Lower leg skin (tissue), 4 donors: ENCODE measurements at places on chromosomes 11 and 22.

DNA sequence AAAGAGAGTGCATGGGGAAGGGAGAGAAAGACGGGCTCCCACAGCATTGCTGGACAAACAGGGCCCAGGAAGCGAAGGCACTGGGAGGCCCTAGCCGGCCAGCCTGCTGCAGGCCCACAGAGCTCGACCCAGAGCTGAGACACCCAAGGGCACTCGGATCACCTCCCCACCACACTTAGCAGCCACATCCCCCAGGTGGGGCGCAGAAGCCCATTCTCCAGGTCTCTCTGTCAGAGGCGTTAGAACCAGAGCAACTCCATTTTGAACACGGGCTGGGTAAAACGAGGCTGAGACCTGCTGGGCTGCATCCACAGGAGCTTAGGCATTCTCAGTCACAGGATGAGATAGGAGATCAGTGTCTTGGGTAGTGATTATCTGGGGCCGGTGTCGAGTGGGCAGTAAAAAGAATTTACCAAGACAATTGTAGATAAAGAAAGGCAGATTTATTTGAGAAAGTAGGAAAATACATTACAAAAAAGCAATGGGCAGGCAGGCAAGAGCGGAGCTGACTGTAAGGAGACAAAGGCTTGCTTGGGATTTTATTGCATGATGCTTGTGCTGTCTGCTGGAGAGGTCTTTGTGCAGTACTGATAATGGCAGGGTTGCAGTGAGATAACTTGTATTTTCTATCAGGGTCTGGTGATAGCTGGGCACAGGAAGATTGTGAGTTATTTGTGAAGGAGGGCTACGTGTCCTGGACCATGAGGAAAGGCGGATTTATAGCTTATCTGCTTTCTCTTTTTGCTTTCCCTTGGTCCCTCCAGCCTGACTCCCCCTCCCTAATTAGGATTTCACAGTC, 13.4 kb upstream of the CAPN5 start:
- no peak for DNase-seq

DNA sequence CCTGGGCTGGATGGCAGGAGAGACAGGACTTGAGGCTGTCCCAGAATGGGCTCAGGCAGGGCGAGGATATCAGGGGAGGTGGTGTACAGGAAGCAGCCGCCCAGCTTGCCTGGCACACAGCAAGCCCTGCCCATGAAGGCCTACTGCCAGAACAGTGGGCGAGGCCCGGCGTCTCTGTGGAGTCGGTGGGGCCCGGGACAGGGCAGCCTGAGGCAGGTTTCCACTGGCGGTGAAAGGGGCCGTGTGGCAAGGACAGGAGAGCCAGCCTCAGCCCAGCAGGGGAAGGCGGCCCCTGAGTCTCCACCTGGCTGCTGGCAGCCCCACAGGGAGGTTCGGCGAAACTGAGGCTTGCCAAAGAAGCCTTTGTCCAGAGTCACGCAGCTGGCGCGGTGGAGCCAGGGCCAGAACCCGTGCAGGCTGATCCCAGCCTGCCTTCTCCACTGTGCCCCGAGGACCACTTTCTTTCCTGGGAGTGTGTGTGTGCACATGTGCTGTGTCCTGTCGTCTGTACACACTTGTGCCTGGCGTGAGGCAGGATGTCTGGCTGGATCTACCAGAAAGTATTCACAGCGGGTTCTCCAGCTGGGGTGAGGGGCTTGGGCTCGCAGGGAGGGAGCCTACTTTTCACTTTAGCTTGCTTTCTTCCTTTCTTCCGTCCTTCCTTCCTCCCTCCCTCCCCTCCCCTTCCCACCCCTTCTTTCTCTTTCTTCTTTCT, 1.2 kb downstream of the TSPO start:
- peak; percentile 95 for DNase-seq

GRCh38 chr11:45243967-45244366, 42.2 kb downstream of the SYT13 start:
- DNase-seq: no peak

GRCh38 chr22:48660790-48661740, 1166.6 kb downstream of the BRD1 start:
- DNase-seq: no peak

DNA sequence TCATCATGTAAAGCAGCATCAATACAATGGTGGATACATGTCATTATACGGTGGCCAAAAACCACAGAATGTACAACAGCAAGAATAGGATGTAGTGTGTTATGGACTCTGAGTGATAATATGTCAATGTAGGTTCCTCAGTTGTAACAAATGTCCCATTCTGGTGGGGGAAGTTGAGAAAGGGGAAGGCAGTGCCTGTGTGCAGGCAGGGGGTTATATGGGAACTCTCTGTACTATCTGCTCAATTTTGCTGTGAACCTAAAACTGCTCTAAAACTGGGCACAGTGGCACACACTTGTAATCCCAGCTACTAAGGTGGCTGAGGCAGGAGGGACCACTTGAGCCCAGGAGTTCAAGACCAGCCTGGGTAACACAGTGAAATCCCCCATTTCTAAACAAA, 5.9 kb downstream of the CHKA start:
- no peak for DNase-seq

DNA sequence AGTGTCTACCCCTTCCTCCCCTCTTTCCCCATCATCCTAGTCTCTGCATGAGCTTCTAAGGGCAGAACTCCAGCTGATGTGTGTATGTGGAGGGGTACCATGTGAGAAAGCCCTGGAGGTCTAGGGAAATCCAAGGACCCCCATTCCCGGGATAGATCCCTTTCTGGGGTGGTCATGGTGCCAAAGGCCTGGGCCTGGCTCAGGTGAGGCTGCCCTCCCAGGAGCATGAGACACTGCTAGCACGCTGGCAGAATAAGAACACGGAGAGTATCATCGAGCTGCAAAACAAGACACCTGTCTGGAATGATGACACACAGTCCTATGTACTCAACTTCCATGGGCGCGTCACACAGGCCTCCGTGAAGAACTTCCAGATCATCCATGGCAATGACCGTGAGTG, 19.6 kb downstream of the TUB start:
- no peak for DNase-seq

GRCh38 chr11:135075740-135076139, 663.7 kb upstream of the B3GAT1 start:
- peak; percentile 47 for DNase-seq

DNA sequence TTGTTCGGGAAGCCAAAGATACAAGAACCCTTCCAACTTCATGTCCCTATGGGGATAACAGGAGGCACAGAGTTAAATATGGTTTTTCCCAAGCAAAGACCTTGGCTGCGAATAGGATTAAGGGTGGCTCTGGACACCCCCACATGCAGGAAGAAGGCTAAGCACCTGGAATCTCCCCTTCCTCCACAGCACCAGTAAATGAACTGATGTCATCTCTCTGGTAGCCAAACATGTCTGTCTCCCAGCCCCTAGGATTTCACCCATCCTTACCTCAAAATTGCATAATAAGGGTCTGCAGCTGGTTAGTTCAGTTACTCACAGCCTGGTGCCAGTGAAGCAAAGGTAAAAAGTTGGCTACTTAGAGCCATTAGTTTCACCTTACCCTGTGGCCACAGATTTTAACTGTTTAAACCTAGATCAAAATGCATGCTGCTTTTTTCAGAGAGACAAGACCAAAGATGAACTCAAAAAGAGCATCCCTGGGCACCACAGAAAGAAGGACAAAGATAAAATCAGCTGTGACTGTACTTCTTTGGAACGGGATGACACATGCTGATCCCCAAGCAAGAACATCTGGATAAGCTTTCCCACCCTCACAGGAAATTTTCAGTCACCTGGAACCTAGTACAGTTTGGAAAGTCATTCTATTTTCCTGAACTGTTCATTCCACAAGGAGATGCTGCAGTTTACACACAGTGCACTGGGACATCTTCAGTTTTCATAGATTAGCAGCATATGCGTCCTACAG, 77.2 kb upstream of the AKIP1 start:
- DNase-seq: no peak

DNA sequence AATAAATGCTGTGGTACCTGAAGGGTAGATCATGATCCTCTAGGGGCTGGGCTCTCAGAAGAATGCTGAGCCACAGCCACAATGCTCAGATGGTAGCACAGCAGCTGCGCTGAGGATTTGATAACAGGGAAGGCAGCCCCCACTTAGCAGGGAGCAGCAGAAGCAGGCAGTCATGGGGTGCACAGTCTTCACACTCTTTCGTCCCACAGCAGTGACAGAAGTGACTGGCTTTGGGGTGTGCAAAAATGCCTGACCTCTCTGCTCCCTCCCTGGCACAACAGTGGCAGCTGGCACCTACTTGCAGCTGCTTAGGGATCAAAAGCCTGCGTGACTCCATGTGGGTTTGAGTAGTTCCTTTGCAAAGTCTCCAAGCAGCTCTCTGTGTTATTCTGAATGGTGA, 1349.8 kb upstream of the RAG2 start:
- DNase-seq: no peak

DNA sequence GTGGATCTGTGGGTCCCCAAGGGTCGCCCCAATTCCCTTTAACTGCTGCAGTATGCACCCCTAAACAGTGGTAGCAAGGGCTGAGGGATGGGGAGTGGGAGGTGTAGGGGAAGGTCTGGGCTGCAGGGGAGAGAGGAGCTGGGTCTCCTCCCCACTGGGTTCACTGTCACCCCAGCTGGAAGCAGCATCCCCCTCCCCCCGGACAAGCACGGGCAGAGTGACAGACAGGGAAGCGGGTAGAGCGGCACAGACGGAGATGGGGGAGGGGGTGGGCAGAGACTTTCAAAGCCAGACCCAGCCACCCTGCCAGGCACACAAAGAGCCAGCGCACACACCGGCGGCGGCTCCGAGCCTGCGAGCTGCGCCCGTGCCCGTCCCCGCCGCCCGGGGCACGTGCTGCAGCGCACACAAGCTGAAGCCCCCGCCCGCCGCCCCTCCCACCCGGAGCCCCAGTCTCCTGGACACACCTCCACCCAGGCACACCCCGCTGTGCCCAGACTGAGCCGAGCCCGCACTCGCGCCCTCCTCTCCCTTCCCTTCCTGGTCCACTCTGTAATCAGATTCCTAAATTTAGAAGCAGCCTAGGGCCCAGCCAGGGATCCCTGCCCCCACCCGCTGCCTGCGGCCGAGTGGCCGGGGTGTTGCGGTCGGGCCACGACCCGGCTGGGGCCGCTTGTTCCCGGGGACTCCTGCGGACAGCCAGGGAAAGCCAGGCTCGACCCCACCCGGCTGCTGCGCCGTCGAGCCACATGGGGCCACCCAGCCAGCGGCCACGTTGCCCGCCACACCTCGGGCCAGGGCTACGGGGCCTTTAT, 935 bp upstream of the RCOR2 start:
- DNase-seq: no peak

DNA sequence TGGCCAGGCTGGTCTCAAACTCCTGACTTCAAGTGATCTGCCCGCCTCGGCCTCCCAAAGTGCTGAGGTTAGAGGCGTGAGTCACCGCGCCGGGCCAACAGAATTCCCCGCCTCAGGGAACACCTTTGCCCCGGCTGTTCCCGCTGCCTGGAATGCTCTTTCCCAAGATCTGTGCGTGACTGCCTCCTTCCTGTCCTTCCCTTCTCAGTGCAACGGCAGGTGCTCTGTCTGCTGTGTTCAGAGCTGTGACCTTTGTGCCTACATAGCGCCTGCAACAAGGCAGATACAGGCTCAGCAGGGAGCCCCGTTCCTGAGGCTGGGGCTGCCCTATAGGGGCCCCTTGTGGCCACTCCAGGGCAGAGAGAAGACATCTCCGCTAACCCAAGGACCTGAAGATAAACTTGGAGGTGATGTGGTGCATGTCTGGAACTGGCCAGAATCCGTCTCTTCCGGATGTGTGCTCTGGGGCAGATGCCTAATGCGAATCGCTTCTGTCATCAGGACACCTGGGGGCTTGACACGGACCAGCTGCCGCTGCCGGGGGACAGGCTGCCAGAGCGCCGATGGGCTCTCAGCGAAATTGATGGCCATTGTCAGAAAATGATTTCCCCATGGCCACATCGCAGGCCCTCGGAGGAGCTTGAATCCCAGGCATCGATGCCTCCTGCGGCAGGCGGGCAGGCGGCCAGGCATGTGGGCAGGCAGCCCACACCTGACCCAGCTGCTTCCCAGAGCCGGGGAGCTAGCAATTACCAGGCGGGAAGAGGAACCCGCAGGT, 43.5 kb upstream of the TCF20 start:
- DNase-seq: no peak

DNA sequence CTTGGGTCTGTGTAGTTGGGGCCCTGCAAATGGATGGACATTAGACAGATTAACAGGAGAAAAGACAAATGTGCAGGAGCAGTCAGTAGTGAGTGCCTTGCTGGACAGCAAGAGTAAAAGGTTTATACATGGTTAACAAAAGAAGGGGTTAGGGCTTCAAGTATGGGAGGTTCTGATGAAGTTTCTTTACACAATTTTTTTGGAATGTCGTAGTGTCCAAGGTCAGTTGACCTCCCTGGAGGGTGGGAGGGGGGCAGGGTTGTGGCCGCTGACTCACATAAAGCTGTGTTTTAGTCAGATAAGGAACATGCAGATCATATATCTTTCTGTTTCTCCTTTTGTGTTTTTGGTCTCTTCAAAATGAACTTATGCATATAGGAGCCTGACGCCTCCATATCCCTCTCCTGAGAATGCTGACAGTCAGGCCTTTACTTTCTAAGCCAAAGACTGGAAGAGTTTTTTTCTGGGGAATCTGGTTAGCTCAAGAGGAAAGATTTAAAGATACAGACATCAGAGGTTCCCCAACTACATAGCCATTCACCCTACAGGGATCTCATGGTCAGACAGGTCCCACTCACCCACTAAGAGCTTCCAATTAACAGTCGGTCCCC, 134.3 kb downstream of the NECTIN1 start:
- no peak for DNase-seq

DNA sequence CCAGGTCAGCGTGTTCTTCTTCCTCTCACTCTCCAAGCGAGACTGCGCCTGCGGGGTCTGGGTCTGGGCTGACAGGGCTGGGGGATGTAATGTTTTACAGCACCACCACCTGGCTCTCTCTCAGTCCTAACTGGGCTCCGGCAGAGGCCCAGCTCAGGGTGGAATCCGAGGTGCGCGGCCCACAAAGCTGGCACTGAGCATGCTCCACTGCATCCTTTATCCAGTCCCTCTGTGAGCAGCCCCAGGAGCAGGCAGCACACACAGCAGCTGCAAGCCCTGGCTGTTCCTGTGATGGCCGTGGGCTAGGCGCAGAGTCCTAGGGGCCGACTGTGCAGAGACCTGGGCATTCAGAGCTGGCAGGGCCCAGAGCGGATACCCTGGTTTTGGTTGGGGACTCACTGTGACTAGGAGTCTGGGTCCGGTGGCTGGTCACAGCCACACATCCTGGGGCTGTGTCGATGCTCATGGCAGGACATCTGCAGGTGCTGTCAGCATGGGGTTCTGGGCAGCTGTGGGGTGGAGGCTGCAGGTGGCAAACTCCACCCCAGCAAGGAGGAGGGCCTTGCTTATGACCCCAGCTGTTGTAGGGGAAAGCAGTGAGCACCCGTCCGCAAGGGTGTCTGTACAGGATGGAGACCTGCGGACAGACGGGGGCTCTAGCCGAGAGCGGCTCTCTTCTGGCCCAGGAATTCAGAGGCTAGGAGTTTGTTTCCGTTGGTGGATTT, 4.0 kb downstream of the LRRC75B start:
- DNase-seq: no peak

DNA sequence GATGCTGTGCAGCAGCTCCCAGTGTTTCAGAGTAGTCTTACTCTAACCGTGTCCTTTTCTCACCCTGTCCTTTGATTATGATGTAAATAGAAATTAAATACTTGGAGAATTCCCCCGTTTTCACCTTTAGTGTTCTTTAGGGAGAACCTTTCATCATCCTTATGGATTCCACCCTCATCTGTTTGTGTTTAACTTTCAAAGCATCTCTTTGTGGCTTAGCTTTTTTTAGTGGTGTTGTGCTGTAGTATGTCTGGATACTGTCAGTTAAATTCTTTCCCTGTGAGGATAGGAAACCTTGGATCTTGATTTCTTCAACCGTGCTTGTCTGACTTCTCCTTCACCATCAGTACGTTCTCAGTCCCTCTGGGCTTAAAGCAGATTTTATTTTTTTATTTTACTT, 48.5 kb downstream of the PPP6R3 start:
- DNase-seq: no peak

GRCh38 chr22:39368461-39368911, 18.7 kb downstream of the SYNGR1 start:
- no peak for DNase-seq
